GM04503 (cell line): ENCODE measurements at places on chromosomes 3 and 15.

- DNase-seq: no peak
Observed at GRCh38 chr3:84965141-84965540, 6.4 kb downstream of the CADM2 start.

DNA sequence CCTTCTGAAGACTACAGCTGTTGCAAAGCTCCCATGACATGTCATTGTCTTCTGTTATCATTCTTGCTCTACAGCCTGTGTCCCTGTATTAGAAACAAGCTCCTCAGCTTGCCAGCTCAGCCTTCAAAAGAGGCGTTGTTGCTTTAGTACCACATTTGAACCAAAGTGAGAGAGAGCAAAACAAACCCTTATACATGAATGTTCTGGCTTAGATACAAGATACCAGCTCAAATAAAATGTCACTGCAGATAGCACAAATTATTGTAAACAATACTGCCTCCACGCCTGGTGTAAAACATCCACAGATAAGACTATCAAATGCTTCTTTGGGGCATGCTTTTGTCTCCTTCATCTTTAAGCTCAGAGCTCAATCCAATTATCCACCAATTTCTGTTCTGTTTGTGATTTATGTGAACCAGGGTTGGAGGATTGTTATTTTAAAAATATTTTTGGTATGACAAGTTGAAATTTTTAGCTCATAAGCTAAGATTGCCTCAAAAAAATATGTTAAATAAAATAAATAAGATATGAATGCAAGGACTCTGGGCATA is 403.6 kb upstream of the CDIN1 start:
- DNase-seq: no peak

DNA sequence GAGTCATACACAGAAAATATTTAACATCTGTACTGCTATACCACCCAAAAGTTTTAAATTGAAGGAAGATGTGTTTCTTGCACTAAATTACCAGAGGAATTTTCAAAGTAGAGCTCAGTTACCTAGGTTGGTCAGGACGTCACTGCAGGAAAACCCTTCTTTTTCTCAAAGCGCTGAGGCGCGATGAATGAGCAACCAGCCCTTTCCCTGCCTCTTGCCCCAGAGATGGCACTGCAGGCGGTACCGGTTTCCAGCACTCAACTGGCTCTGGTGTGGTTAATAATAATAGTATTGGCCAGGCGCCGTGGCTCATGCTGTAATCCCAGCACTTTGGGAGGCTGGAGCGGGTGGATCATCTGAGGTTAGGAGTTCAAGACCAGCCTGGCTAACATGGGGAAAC is 49.3 kb downstream of the HES1 start:
- DNase-seq: no peak

DNA sequence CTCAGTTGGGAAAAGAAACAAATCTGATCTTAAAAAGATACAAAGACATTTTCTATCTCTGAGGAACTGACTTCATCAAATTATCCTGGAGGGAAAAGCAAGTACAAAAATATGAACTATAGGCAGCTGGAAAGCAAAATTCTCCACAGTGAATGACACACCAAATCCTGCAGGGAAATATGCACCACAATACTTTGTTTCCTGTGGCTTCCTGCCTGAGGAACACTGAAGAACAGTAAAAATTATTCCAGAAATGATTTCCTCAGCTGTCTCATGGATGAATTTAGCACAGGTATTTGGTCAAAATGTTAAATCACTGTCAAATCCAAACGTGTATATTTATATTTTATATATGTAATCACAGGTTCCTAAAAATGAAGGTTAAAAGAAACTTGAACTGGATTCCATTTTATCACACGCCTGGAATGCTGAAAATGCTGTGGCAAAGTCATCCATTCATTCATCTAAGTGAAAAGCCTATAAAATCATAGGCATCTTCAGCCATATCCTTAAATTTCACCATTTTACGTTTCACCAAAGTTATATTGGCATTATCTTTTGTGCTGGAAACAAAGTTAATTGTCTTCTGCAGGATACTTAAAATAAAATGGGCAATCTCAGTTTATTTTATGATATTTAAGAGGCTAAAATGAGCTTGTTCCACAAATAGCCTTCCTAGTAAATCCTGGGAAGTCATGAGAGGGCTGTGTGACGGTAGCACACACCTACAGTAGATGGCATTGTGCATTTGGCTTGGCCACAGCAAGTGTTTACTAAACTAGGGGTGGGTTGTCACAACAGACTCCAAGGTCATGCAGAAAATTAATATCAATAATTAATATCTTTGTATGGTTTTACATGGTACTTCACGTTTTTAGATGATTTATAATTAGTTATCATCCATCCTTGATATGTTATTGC is 19.3 kb upstream of the TSC22D2 start:
- no peak for DNase-seq

DNA sequence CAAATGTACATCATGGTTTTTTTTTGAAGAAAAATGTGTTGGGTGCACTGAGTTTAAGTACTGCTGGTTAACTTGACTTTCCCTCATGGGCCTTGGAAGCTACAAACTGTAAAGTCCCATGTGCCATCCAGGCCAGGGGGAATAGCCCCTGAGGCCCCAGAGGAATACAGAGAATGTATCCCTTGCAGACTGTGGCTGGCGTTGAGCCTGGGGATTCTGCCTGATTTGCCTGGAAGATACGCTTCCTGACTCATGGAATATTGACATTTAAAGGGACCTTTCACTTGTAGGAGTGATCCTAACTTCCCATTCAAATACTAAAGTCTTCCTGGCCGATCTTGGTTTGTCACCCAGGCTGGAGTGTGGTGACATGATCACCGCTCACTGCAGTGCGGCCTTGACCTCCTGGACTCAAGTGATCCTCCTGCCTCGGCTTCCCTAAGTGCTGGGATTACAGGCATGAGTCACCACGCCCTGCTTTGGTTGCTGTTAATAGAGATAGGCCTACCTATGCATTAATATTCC is 42.0 kb downstream of the ADAMTSL3 start:
- DNase-seq: no peak

DNA sequence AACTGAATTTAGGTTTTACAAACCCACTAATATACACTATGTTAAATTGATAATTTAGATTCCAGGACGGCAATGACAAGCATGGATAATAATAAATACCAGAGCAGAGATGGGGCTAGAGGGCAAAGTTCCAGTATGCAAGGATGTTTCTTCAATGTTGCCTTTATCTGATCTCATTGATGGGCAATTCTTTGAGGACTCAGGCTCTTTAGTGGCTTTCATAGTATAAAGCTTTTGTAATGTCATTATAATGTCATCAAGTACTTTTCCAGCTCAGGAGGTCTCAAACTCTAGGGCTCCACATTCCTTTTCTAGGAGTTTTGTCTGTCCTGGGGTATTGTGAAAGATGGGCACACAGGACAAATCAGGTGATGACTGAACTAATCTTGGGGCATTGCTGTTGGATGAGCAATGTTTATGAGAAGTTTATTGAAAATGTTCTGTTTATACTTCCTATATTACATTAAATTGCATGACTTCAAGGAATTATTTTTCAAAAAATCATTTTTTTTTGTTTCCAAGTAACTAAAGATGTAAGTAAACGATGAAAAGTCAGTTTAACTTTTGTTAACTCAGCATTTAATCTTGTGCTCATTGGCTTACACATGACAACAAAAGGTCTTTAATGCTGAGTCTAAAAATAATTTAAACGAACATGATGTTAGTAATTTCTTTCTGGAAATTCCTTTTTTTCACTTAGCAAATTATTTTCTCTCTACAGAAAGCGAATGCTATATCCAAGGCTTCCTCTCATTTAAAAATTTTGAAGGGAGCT is 116.4 kb downstream of the OXSM start:
- no peak for DNase-seq

DNA sequence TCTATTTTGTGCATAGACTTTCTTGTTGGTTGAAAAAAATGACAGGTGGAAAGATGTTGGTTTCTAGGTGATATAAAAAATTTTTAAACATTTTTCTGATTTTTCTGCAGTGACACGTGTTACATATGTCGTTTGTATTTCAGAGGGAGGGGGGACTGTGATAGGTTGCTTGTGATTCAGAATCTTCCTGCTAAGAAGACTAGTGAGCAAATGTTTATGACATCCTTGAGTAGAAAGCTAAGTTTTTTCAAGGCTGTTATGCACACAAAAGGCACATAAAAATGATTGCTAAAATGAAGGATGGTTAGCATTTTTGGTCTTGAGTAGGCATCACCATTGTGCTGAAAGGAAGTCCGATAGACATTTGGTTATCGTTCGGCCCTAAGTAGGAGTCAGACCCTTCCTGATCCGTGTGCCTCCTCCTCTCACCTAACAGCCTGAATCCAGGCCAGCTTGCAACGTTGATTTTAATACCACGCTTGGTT is 1.5 kb downstream of the ZNF639 start:
- DNase-seq: no peak

- DNase-seq: no peak
Observed at GRCh38 chr3:83622526-83622925, 1336.3 kb upstream of the CADM2 start.

DNA sequence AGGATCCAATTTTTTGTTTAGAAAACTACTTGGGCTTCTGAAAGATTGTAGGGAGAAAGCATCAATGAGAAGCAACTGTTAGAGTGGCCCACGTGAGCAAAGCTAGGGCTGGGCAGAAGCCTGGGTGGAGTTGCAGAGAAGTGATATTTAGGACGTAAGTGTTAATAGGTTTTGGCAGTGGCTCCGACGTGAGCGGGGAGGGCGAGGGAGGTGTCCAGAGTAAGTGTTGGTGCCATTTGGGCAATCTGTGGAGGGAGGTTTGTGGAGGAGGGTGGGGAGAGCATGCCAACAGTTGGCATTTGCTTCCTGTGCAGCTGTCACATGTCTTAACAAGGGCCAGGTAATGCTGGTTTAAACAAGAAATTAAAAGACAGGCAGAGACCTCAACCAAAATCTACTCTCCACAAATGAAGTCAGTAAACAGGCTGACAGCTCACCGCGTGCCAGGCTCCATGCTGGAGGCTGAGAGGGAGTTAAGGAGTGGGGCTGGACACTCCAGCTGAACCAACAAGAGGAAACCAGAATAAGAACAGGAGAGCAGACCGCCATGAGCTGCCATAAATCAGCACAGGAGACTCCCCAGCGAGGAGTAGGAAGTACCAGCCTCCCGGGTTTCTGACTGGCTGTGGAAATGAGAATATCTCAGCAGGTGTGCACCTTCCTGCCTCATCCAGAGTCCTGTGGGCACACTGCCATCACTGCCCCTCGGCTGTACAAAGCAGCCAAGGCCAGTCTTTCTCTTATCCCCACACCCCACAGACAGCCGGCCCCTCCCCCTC is 232.6 kb downstream of the ABHD5 start:
- DNase-seq: no peak

DNA sequence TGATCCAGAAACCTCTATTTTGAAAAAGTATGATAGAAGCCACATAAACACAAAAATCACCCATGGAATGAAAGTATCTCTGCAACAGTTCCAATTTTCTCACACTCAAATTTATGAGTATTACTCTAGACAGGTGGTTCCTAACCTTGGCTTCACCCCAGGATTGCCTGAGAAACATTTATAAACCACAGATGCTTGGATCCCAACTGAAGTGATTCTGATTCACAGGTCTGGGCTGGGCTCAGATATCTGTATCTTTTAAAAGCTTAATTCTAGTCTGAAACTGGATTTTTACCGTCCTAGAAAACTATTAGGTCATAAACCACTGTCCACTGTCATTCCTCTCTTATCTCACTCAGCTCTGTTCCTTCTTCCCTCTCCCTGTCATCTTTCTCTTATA is 7.4 kb upstream of the SST start:
- DNase-seq: no peak

DNA sequence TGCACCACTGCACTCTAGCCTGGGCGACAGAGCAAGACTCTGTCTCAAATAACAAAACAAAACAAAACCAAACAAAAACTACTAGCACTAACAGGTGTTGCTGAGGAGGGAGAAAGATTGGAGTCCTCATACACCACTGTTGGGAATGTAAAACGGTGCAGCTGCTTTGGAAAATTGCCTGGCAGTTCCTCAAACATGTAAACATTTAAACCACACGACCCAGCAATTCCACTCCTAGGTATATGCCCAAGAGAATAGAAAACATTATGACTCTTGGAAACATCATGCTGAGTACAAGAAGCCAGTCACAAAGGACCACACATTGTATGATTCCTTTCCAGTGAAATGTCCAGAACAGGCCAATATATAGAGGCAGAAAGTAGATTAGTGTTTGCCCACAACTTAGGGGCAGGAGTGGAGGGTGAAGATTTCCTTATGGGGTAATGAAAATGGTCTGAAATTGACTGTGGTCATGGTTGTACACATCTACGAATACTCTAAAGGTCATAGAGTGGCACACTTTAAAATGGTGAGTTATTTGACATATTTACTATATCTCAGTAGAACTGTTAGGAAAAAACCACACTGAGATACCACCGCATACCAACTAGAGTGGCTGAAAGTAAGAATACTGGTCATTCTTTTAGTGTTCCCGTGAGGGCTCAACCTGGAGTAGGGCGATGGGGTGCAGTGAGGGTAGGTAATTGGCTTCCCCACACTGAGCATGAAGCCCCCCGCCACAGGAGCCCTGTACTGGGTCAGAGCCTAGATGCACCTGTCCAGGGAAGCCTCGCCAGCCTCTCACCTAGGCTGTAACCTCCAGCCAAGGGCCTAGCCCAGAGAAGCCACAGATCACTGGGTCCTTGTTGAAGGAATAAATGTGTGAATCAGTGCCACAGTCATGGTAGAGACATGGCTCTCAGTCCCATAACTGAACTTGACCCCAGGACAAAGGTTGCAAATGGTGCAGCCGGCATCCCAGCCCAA is 131.1 kb downstream of the NUP210 start:
- no peak for DNase-seq

DNA sequence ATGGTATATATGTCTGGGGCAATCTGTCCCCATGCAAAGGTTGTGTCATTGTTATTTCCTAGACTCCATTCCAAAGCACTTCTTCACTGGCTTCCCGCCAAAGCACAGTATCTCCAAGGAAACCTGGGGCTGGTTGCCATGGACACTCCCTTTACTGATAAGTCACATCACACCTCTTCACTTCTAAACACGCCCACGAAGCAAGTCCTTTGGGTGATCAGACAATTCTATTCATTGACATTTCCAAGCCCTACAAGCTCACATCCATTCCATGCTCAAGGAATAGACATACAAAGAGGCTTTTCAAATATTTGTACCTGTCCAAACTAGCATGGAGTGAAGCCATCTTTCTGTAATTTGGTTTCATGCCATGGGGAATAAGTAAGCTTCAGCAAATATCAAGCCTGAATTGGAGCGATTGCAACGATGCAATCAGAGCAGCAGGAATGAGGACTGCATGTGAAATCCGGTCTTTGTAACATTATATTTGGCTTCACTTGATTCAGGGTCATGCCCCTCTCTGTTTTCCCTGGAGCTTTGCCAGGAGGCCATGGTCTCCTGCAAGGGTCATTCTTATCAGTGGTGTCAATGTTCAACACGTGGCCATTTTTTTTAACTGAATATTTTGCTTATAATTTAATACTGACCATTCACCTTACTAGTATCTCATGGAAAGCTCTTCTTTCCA is 201.6 kb upstream of the TMC3 start:
- no peak for DNase-seq
